ENCODE measurements at places on chromosomes 7 and 10. TPM values are rescaled to one million over a fixed set of nuclear protein-coding genes. Genes with fewer than 3 reads are reported as not detected.

DNA sequence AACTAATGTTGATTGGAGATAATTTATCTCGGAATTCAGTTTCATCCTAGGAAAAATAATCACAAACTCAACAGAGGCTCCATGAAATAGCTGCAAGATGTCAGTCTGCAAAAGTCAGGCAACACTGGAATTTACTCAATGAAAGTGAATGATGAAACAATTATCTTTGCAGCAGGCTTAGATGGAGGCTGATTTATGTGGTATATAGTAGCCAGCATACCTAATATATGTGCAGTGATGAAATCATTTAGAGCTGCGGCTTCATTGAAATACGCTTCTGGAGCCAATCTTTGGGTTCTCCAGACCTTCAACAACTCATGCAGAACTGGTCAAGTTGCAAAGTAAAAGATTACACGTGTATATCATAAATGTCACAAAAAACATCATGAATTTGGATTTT lies 113.3 kb downstream of the ITGA8 start:
- DNase-seq, result no peak

DNA sequence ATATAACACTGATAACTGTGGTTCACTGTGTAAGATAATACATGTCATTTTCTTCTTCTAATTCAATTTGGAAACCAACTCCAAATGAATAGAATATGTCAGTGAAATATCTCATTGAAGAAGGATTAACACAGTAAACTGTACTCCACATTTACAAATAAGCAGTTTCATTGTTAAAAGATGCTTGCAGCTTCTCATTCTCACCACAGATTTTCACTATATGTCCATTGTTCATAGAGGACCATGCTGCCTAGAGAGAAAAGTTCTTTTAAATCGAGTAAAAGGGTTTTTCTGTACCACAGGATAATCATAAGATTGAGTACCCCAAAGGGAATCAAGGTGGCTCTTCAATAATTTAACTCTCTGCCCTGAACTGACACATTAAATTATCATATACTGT lies 165.5 kb downstream of the LRRN3 start:
- DNase-seq, result no peak

SPDYE11 gene
- not detected for total RNA-seq

DNA sequence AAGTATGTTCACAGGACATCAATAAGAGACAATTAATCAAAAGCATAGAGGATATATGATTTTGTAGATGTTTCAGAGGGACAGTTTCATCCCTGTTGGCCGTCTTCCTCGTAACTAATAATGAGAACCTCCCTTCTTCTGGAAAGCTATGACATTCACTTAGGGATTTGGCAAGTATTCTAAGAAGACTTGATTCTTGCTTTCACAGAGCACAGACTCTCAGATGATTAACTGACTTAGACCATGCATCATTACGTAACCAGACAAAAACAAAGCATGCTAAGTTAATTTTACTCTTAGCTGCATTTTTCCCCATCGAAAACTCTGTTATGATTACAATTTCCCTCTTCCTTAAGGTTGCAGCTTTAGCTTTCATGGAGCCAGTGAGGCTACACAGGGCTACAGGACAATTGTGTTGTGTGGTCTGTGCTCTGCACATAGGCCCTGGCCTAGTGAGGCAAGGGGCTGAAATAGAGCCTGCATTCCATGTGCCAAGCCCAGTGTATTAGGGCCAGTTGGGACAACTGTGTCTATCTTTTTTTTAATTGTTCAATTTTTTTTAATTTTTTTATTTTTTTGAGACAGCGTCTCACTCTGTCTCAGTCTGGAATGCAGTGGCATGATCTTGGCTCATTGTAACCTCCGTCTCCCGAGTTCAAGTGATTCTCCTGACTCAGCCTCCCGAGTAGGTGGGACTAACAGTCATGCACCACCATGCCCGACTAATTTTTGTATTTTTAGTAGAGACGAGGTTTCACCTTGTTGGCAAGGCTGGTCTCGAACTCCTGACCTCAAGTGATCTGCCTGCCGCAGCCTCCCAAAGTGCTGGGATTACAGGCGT lies 105.3 kb downstream of the PLXDC2 start:
- DNase-seq, result no peak

DNA sequence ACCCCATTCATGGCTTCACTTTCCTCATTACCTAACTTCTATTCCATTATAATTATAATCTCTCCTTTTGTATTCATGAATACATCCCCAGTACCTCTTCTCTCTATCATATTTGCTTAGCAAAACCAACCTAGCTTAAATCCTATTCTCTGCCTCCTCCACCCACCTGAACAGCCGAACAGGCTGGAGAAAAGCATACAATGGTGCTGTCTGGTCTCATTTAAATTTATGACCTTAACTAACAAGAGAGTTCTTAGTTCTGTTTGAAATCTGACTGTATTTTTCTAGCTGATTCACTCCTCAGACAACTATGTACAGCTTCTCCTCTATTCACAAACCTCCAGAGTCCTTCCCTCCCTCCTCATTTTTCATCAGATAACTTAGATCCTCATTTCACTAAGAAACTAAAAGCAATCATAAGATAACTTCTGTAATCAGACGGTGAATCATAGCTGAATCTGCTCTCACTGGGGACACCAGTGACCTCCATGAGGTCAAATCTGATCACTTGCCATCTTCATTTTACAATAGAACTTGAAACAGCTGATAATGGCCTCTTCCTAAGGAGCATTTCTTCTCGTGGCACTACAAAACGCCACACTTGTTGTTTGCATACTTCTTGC lies 233.9 kb upstream of the AOAH start:
- no peak for DNase-seq

GRCh38 chr7:87231711-87232110 lies 12.2 kb upstream of the TMEM243 start:
- DNase-seq, result no peak

- no peak for DNase-seq
Observed at GRCh38 chr7:20085086-20085485, 132.1 kb downstream of the MACC1 start.

GRCh38 chr7:79933144-79933543 lies 201.5 kb upstream of the GNAI1 start:
- no peak for DNase-seq

GRCh38 chr7:80147543-80148391 lies 13.1 kb downstream of the GNAI1 start:
- DNase-seq, result no peak

Measured in mucosa of descending colon (tissue), 3 donors.